NCI-H1105 (cell line): ENCODE measurements at places on chromosomes 1 and 21.

GRCh38 chr1:10113501-10113900, 80.7 kb downstream of the UBE4B start:
- no peak for DNase-seq

DNA sequence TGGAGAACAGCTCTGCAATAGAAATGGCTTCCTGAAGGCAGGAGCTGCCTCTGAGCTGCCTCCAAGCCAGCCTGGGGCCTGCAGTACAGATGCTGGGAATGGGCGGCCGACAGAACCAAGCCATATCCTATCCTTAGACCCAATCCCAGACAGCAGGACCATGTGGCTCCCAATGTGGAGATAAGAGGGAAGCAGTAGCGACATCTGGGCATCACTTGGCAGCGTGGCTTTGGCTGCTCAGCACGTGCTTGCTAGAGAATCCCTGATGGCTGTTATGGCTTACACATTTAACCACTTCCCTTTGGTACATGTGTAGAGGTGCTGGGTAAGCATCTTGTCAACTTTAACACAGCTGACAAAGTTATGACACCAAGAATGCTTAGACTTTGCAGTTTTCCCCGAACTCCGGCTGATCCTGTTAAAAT, 87.7 kb downstream of the MAN1C1 start:
- DNase-seq: no peak

- DNase-seq: no peak
Observed at GRCh38 chr1:247204177-247204647, 32.4 kb upstream of the ZNF124 start.

DNA sequence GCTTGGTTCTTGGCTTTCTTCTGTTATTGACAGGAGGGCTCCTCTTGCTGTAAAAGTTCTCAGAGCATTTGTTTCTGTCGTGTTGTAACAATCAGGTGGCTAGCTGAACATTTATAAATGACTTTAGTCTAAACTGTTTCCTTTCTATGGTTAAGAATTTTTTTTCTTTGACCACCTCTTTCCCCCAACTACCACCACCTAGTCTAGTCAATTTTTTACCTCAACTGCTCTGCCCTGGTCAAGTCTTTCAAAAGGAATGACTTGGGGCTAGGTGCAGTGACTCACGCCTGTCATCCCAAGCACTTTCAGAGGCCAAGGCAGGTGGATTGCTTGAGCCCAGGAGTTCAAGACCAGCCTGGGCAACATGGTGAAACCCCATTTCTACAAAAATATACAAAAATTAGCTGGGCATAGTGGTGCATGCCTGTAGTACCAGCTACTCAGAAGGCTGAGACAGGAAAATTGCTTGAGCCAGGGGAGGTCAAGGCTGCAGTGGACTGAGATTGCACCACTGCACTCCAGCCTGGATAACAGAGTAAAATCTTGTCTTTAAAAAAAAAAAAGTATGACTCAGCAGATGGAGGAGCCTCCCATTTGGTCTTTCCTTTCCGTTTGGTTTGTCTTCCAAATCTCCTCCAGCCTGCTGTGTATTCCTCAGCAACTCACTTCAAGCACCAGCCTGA, 40.7 kb downstream of the MAP3K21 start:
- no peak for DNase-seq

DNA sequence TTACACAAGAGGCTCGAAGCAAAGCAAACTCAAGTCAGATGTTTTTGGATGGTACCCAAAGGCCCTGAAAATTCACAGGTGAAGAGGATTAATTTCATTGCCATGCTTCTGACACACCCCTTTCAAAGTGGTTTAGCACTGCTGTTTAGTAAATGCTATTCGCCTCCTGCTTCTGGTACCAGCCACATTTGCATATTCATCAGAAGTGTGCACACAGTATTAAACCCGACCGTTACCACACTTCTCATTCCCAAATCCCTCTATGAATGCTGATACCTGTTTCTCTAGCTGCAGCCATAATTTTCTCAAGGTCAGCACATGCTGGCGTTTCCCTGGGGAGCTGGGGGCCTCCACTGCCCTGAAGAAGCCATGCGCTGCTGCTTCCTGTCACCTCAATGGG, 179.8 kb upstream of the DAB1 start:
- no peak for DNase-seq
